Panc1 (cell line): ENCODE measurements at places on chromosomes 5 and 9.

GRCh38 chr5:77267496-77267895, 57.0 kb downstream of the PDE8B start:
- H3K4me1 ChIP-seq, result no peaks in the 10 kb centered on the region
- H3K4me3 ChIP-seq, result no peak overlapping the region
- no peak overlapping the region for H3K27ac ChIP-seq

- no peak overlapping the region for H3K4me3 ChIP-seq
- H3K27ac ChIP-seq, result no peak overlapping the region
- no peaks in the 10 kb centered on the region for H3K36me3 ChIP-seq
- DNase-seq, result no peak
- peaks cover 39% of the 10 kb centered on the region for H3K4me1 ChIP-seq
Observed at GRCh38 chr5:150619359-150620230, 20.9 kb upstream of the SYNPO start.

GRCh38 chr5:34062419-34062818, 19.4 kb upstream of the C1QTNF3 start:
- no peaks in the 10 kb centered on the region for H3K27me3 ChIP-seq
- no peaks in the 10 kb centered on the region for H3K36me3 ChIP-seq
- H3K4me3 ChIP-seq, result no peak overlapping the region
- DNase-seq, result no peak

- H3K4me1 ChIP-seq, result peaks cover 17% of the 10 kb centered on the region
- peaks cover 9% of the 10 kb centered on the region for H3K36me3 ChIP-seq
- no peak overlapping the region for H3K4me3 ChIP-seq
- no peaks in the 10 kb centered on the region for H3K27me3 ChIP-seq
- H3K27ac ChIP-seq, result no peak overlapping the region
- no peak for DNase-seq
Observed at GRCh38 chr5:140568443-140569063, 3.9 kb downstream of the SLC35A4 start.

DNA sequence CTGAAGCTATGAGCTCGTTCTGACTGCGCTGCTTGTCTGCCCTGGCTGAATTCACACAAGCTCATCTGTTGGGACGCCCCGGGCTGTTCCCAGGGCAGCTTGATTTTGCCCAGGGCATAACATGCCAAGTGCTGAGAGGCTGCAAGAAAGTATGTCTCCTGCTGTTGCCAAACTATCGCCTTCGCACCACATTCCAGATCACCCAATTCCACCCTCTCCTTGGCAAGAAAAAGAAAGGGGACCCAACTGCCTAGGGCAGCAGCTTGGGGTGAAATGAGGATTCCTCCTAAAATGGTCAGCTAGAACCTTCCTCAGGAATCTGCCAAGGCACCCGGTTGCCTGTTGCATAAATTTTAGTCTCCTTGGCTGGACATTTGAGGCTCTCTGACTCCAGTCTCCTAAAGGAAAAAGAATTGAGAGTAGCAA, 21.2 kb downstream of the COL15A1 start:
- H3K27me3 ChIP-seq, result no peaks in the 10 kb centered on the region
- no peak for DNase-seq
- no peaks in the 10 kb centered on the region for H3K36me3 ChIP-seq
- H3K4me3 ChIP-seq, result no peak overlapping the region

GRCh38 chr5:157917899-157918809, 59.2 kb upstream of the CLINT1 start:
- no peaks in the 10 kb centered on the region for H3K36me3 ChIP-seq
- peak; percentile 42 for DNase-seq
- H3K27ac ChIP-seq, result no peak overlapping the region
- H3K27me3 ChIP-seq, result no peaks in the 10 kb centered on the region
- H3K4me1 ChIP-seq, result no peaks in the 10 kb centered on the region

- H3K27ac ChIP-seq, result no peak overlapping the region
- no peaks in the 10 kb centered on the region for H3K36me3 ChIP-seq
- no peak for DNase-seq
Observed at GRCh38 chr5:72407541-72407940, 87.4 kb downstream of the PTCD2 start.
